Hematopoietic multipotent progenitor cell (in vitro differentiated cells): ENCODE measurements at places on chromosomes 3 and 15. TPM values are rescaled to one million over a fixed set of nuclear protein-coding genes. Genes with fewer than 3 reads are reported as not detected.

GRCh38 chr3:98655666-98656065 is 62.3 kb upstream of the CPOX start:
- DNase-seq, result no peak

GRCh38 chr15:65058394-65059368 is 9.1 kb downstream of the RASL12 start:
- DNase-seq, result no peak

GRCh38 chr3:45972534-45973402 is 22.9 kb downstream of the FYCO1 start:
- peak; percentile 38 for DNase-seq

DNA sequence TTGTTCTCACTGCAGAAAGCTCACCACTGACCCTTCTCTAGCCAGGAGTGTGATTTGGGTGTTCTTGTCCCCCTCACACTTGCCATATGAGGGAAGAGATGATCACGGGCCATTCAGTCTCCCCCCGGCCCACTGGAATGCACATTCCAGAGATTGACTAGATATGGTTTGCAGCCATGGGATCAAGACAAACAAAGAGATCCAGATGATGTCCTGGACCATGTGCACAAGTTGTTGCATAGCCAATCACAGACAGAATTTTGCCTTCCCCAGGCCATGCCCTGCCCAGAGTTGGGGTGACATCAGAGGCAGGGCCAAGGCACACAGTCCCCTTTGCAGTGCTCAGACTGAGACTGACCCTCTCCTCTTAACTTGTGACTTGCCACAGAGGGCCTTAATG is 14.8 kb downstream of the MUC13 start:
- no peak for DNase-seq

DNA sequence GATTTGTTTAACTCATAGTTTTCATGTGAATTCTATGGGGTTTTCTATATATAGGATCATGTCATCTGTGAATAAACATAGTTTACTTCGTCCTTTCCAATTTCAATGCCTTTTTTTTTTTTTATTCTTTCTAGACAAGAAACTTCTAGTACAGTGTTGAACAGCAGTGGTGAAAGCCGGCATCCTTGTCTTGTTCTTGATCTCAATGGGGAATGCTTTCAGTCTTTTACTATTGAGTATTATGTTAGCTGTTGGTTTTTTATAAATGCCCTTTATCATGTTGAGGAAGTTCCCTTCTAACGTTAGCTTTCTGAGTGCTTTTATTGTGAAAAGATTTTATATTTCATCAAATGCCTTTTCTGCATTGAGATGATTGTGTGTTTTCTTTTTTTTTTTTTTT is 69.0 kb downstream of the SLMAP start:
- no peak for DNase-seq

DNA sequence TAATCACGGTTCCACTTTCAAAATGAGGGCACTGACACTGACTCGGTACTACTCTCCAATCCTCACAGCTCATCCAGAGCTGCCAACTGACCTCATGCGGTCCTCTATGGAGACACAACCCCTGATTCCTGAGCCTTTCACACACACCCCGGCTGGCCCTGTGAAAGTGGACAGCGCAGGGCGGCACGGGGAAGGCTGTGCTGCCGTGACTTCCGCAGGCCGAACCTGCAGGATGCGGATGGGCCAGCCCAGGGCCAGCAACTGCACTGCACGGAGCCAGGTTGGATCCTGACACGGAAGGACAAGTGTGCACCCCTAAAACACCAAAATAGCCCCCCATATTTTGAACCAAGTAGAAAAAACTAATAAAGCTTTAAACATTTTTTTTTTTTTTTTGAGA is 41.0 kb downstream of the IQSEC1 start:
- no peak for DNase-seq

DNA sequence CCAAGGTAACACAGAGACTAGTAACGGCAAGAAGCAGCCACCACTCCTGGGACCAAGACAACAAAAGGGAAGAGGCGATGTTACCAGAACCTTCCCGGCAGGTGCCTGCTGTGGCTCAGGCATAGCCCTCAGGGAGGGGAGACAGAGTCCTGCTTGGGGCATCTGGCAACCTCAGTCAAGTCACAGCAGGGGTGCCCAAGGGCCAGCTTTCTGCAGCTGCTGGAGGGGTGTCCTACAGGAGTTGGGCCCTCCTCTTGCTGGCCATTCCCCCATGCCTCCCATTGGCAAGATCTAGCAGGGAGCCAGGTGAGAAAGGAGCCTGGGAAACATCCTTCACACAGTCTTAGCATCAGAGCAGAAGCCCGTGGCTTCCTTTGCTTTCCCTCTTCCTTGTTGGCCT is 197.3 kb upstream of the IL12A start:
- no peak for DNase-seq

- DNase-seq, result no peak
Measured at GRCh38 chr3:43692085-43692855, 1.5 kb downstream of the ABHD5 start.

DNA sequence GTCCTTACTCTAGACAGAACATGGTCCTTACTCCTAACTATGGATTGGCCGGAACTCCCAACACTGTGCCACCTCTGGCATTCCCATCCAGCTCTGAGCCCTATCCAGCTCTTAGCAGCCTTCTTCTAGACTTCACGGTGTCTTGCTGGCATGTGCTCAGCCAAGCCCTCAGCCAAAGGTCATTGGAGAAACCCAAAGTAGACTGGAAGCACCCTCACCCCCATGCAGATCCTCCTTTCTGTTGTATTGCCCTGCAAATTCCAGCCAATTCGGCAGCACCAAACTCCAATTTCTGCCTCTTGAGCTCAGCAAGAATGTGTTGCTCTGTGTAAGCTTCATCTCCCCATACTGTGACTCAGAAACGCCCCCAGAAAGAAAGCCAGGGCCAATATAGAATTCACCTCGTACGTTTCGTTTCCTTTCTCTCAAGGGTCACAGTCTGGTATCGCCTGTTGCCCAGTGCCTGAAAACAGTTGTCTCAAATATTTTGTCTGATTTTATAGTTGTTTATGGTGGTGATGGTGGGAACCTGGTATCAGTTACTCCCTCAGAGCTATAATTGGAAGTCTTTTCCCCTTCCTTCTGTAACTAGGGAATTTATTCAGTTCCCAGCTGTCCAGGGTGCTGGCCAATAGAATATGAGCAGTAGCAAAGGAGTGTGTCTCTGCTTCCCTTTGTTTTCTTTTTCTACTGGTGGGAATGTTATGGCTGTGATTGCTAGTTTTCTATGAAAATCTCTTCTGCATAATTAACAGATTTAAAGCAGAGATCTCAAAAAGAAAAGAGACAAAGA is 28.4 kb upstream of the EPHB3 start:
- DNase-seq, result no peak

DNA sequence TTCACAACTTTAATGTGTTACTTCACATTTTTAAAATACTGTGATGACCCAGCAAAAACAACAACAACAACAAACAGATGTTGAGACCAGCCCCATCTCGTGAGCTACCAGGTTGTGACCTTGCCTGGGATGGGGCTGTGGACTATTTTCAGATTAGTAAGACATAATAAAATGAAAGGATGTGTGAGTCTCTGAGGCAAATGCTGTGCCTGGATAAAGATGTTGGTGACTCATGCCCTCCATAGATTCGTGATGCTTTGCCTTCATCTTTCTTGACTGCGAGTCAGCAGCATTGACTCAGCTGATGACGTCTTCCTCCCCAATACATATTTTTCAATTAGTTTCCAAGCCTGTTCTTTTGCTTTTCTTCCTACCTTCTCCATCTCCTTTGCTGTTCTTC is 453.0 kb upstream of the CFAP20DC start:
- no peak for DNase-seq

DNA sequence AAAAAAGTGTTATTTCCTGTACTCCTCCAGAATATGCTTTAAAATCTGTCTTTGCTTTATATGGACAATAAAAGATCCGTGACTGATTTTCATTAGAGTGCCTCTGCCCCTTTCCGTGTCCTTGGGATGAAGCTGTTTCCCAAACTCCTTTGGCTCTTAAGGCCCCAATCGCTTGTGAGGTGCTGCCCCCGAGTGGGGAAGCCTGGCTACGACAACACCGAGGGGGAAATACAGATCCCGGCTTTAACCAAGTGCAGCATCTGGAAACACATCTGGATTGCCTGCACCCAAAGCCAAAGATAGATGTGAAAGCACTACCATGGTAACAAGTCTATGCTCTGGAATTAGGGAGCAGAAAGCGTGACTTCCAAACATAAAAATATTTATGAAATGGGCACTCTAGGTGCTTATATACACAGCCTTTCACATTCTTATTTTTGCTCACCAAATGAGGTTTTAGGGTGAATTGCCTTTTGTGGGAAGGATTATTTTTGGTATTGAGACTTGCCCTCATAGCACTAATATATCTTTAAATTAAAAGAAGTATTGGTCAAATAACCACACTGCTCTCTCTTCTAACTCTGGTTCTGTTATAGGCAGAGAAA is 40.6 kb upstream of the ADCY5 start:
- no peak for DNase-seq

- DNase-seq, result no peak
Measured at GRCh38 chr3:125179884-125180240, 32.7 kb downstream of the SLC12A8 start.

DNA sequence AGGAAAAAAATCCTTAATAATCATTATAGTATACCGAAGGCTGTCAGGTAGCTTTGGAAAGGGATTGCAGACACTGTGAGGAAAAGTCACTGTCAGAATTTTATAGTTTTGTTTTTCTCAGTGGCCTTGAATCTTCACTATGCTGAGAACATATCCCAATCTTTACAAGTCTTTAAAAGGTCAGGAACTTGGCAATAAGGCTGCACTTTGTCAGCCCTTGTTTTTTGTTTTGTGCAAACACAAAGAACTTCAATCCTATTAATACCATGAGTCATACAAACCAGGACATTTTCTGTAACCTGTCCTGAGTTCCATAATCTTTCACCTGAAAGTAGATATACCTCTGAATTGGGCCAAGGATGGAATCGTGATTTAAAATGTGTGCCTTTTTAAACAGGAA is 45.6 kb upstream of the PIK3R4 start:
- DNase-seq, result no peak

GRCh38 chr3:119589102-119589773 is 8.4 kb upstream of the PLA1A start:
- DNase-seq, result no peak

The FBXL2 gene
- 1.9 TPM for total RNA-seq

The ZNF662 gene
- 7.3 TPM for total RNA-seq

The CD86 gene
- 0.27 TPM for total RNA-seq

The NT5DC2 gene
- total RNA-seq, result 40.4 TPM

The C2CD4A gene
- under 0.01 TPM for total RNA-seq

The ITGA11 gene
- total RNA-seq, result 0.27 TPM

The TRPM1 gene
- total RNA-seq, result under 0.01 TPM

The MRPL47 gene
- total RNA-seq, result 7.5 TPM

The PLSCR5 gene
- total RNA-seq, result not detected

The GATM gene
- total RNA-seq, result 23.2 TPM

The ADCY5 gene
- total RNA-seq, result under 0.01 TPM

The ILDR1 gene
- total RNA-seq, result 0.54 TPM

The ATP2B2 gene
- 0.27 TPM for total RNA-seq
